ENCODE measurements at places on chromosomes 2 and 18.

- DNase-seq = no peak
Measured at GRCh38 chr2:209389171-209389618, 34.7 kb upstream of the MAP2 start.

DNA sequence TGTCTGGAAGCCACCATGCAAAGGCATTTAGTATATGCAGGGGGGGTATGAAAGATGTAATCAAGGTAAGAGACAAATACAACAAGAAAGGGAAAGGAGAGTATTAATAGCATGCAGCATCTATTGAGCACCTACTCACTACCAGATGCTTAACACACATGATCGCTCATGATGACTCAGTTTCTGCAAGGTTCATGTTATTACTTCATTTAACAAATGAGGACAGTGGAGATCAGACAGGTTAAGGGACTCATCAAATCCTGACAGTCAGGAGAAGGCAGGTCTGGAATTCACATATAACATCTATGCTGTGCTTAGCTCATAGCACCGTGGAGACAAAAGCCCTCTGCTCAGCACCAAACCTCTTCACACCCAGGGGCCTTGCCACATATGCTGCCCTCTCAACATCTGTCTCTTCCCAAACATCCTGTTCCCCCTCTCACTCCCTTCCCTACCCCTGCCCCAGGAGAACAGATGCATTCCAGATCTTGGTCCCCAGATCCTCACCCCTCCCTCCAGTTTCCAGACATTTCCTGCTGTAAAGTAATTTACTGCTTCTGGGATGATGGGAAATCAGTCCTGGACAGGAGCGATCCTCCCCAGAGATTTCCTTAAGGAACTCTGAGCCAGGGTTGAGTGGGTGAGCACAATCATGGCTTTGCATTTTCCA lies 155.3 kb downstream of the ANTXR1 start:
- no peak for DNase-seq

GRCh38 chr2:188645986-188646385 lies 328.2 kb upstream of the COL3A1 start:
- DNase-seq = no peak

DNA sequence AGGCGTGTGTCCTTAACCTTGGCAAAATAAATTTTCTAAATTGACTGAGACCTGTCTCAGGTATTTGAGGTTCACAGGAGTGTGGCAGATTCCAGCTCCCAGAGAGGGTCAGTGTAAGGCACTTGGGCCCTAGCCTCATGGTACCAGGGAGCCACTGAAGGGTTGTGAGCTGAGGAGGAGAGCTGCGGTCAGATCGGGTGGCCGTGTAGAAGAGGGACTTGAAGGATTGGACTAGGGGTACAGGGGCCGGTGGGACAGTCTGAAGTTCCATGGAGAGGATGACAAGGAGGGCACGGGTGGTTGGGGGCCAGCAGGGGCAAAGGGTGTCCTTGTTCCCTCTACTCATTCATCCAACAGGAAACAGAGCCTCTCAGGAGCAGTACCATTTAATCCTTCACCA lies 327.0 kb upstream of the HS6ST1 start:
- no peak for DNase-seq

DNA sequence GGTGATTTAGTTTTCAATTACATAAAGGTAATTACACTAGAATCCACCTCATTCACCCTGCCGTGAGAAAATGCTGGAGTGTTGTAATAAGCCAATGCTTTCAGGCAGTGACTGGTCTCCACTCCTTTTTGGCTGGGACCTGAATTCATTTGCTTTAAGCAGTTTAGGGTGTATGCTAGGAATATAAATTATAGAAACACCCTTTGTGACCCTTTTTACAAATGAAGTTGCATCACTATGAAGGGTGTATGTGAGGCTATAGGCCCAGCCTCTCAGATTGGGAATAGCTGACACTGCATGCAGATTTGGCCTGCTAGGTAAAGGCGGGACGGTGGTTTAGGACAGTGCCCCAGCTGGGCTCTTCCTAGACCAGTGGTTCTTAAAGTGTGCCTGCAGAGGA lies 50.8 kb upstream of the NFE2L2 start:
- no peak for DNase-seq

DNA sequence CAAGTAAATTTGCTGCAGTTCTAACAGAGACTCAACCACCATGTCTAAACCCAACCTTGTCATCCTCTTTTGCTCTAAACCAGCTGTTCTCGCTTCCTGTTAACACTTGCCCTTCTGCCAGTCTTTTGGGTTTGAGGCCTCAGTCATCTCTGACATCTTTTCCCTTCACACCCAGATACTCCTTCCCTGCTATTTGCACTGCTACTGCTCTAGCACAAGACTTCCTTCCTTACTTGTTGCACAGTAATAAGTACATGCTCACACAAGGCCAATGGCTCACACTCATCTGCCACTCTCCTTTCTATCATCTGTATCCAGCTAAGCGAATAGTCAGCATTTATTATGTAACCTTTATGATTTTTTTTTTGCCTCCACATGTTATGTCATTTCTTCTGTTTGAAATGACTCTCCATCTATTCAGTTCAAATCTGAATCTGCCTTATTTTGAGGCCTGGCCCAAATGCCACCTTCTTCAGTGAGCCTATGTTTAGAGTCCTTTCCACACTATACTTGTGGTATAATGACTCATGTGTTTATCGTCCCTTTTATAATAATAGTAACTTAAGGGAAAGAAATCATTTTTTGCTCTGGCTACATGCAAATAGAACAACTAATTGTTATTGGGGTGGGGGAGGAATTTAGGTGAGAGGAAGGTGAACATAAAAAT lies 22.5 kb upstream of the CDKL4 start:
- no peak for DNase-seq

DNA sequence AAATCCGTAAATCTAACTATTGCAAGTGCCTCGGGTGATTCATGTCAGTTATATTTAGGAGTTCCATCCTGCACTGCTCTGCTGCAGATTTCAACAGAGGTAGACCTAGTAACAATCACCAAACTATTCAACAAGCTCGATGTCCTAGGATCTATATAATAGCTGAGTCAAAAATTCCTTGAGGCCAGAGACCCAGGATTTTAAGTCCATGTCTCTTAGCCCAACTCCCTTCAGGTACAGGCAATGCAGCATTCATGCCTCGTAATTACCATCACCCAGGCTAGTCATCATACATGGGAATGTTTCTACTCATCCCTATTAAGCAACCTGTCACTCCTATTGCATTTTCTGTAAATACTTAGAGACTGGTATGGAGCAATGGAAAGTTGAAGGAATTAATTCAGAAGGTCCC lies 729 bp downstream of the TM4SF20 start:
- no peak for DNase-seq

- DNase-seq = no peak
Measured at GRCh38 chr2:237591141-237591881, 777 bp upstream of the RAB17 start.

GRCh38 chr2:226797989-226798421 lies 1.6 kb downstream of the IRS1 start:
- DNase-seq = no peak

GRCh38 chr2:3557639-3558204 lies 411 bp downstream of the RNASEH1 start:
- DNase-seq = no peak

DNA sequence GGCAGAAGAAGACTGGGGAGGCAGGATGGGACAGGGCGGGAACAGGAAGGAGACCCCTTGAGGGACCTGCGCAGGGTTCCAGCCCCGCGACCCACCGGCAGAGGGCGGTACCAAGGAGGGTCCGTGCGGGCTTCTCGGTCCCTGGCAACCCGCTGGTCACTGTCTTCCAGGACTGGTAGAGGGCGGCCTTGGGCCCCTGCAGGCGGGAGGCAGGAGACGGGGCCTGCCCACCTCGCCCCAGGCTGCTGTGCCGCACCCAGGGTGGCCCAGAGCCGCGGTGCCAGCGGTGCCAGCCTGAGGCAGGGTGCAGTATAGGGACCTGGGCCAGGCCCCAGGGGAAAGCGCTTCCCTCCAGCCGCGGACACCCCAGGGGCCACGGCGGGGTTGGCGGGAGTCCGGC lies 34.5 kb downstream of the NEURL3 start:
- DNase-seq = peak; percentile 42

- DNase-seq = no peak
Measured at GRCh38 chr2:3172265-3172935, 205.2 kb downstream of the EIPR1 start.

DNA sequence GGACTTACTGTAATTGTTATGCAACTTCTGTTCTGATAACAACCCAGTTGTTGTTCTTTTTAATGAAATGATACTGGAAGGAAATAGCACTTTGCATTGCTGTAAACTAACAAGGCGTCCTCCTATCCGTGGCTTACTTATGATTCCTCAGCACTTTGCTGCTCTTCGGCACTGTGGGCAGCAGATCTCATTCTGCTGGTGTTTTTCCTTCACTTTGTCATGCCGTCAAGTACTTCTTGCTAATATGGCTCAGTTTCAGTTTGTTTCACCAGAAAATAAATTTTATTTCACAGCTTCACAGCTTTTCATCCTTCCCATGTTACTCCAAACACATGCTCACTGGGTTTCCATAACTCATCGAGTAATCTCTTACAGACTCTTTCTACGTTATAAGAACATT lies 289.3 kb downstream of the MEIS1 start:
- no peak for DNase-seq

All from effector CD8-positive, alpha-beta T cell (primary cell).